ENCODE measurements at places on chromosomes 5 and 9.

- no peak for DNase-seq
Measured at GRCh38 chr5:163506095-163506457, 657 bp downstream of the MAT2B start.

DNA sequence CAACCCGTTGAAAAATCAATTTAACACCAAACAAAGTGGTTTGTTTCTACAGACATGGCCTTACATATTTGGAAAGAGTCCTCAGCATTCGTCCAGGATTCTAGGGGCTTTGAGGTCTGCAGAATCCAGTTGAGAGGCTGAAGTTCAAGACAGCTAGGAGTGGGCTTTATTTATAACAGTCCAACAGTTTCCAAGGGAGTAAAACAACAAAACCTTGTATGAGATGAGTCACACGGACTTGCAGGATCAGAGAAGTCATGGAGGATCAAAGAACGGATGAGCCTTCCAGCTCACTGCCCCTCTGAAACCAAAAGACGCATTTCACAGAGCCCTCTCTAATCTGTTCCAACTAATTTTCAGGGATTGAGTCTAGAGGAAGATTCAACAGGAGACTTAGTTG lies 11.1 kb upstream of the ESM1 start:
- no peak for DNase-seq

DNA sequence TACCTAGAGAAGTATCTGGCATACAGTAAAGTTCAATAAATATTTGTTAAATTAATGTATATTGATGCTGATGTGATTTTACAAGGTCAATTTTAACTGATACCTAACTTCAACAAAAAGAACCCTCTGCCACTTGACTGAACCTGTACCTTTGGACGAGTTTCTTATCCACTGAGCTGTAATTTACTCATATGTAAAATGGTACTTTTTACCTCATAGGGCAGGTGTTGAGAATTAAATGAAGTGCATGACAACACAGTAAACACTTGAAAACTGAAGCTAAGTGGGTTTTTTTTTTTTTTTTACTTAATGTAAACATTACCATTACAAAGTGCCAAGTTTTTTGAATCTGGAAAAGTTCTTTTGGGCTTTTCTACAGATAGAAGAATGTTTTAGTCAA lies 15.4 kb downstream of the NIPSNAP3B start:
- DNase-seq, result no peak

GRCh38 chr5:77483682-77484081 lies 8.4 kb downstream of the WDR41 start:
- DNase-seq, result no peak

GRCh38 chr5:140041492-140042392 lies 1.4 kb downstream of the NRG2 start:
- no peak for DNase-seq

DNA sequence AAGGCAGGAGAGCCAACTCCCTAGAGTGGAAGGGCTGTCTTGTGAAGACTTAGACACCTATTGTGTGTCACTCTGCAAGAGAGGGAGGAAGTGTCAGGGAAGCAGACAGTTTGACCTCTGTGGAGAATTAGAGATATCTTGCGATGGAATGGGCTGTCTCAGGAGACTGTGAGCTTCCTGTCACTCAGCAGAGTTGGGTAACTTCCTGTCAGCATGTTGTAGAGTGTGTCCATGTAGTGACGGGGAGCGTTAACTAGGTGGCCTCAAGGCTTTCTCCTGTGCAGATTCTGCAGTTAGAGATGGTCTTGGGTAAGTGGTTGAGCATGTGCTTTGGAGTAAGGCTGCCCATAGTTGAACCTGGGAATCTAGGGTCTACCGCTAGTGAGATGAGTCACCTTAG lies 136.5 kb downstream of the KIF4B start:
- DNase-seq, result no peak

GRCh38 chr5:127941646-127942045 lies 141.9 kb upstream of the SLC12A2 start:
- no peak for DNase-seq

DNA sequence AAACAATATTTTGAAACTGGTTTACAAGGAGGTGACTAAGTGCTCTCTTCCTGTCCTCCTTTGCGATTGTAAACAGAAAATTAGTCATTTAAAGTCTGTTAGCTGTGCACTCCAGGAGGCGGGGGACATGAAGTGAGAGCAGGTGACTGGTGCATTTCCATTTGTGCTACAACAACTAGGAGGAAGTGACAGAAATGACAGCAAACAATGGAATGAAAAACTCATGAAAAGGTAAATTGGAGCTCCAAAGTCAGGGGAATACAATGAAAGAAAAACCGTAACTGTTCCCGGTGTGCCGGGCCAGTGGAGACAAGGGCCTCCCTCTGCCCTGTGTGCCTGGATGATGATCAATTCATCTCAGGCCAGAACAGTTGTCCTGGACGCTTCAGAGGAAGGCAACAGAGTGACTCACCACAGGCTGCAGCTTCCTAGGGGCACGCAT lies 439.9 kb downstream of the GADD45G start:
- DNase-seq, result no peak

DNA sequence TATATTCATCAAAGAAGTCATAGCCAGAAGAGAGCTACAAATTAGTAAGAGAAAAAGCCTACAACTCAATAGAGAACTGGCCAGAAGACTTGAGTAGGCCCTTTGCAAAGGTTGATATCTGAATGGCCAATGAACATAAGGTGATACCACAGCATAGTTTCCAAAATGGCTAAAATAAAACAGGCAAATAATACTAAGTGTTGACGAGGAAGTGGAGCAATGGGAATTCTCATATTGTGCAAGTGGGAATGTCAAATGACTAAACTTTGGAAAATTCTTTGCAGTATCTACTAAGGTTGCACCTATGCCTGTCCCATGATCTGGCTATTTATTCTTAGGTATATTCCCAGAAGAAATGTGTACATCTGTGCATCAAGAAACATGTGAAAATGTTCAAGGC lies 48.3 kb downstream of the BOD1 start:
- DNase-seq, result no peak

- peak; percentile 34 for DNase-seq
Measured at GRCh38 chr9:90915693-90916092, 114.1 kb downstream of the SYK start.

DNA sequence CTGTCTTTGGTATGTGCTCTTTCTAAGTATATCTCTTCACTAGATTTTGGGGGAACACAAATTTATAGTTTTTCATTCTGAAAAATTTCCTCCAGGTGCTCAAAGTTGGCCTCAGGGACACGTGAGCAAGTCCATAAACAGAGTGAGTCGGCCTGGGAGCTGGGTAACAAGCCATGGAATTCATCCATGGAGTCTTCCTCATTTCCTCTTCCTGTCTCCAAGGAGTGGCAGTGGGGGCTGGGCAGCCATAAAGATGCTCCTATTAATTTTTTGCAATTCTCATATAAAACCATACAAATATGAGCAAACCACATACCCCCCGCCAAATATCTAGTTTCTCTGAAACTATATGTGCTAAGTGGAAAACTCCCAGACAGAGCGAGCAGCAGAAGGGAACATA lies 136.6 kb upstream of the OTULINL start:
- DNase-seq, result no peak

- DNase-seq, result no peak
Measured at GRCh38 chr9:25857147-25857546, 178.9 kb upstream of the TUSC1 start.

DNA sequence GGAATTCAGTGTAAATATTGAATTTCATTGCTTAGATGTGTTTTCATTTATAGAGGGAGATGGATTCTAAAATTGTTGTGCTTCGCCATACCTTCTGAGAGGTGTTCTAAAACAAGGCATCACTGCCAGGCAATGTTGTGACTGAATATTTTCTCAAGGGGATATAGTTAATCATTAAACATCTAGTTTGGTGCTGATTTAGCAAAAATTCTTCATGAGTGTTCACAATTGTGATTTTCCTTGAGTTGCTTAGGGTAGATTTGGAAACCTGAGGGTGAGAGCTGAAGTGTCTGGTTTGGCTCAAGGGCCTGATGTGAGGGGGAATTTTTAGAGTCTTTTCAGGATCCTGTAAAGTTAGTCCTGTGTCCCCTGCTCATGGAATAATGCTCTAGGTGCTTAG lies 104.5 kb downstream of the MAT2B start:
- no peak for DNase-seq

GRCh38 chr5:142079306-142079721 lies 29.3 kb upstream of the NDFIP1 start:
- no peak for DNase-seq

GRCh38 chr5:81971111-81971711 lies 612 bp upstream of the ATG10 start:
- no peak for DNase-seq

DNA sequence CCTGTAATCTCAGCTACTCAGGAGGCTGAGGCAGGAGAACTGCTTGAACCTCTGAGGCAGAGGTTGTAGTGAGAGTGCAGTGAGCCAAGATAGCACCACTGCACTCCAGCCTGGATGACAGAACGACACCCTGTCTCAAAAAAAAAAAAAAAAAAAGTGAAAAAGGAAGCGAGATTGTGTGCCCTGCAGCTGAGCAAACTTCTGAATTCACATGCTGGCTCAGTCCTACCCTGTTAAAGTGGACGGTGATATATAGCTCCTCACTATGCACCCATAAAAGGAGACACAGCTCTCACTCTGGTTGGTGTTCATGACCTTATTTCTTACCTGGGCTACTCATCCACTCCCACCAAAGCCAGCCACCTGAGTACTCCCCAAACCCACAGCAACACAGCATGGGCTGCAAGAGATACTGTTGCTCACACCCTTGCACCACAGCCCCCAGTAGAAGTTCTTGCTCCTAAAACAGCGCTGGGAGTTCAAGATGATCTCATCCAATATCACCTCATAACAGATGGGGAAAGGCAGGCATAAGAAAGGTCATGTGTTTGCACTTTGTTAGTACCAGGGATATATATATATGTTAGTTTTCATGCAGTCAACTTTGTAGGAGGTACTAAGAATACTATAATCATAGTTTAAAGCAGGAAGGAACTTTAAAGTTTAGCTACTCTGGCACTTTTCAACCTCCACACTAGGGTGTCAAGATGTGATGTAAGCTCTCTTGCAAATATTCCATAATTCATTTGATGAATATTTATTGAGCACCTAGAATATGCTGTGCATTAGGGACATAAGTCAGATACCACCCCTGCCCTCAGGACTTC lies 4.0 kb downstream of the TTLL11 start:
- DNase-seq, result no peak

DNA sequence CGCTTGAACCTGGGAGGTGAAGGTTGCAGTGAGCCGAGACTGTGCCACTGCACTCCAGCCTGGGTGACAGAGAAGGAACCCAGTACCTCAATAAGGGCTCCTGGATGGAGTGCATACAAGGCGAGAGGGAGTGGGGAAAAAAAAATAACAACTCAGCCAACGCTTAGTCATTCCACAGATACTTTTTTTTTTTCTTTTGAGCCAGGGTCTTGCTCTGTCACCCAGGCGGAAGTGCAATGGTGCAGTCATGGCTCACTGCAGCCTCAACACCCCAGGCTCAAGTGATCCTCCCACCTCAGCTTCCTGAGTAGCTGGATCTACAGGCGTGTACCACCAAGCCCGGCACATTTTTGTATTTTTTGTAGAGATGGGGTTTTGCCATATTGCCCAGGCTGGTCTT lies 59.5 kb upstream of the GGTA1 start:
- DNase-seq, result no peak

DNA sequence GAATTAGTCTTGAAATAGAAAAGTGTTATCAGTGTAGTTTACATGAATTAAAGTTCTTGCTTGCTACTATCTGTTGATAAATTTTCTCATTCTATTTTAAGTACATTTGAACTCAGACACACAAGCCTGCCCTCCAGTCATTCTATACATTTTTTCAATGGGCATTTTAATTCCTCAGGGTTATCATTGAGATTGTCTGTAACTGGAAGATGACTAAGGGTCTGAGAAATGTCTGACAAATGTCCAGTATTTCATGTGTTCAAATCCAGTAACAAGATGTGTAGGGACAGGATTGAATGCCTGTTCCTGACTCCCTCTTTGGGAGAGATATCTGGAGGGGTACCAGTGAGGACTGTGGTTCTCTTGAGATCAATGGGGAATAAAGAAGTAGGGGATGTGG lies 223.9 kb upstream of the ADAMTSL1 start:
- no peak for DNase-seq

GRCh38 chr5:31757806-31758205 lies 118.9 kb downstream of the PDZD2 start:
- no peak for DNase-seq

DNA sequence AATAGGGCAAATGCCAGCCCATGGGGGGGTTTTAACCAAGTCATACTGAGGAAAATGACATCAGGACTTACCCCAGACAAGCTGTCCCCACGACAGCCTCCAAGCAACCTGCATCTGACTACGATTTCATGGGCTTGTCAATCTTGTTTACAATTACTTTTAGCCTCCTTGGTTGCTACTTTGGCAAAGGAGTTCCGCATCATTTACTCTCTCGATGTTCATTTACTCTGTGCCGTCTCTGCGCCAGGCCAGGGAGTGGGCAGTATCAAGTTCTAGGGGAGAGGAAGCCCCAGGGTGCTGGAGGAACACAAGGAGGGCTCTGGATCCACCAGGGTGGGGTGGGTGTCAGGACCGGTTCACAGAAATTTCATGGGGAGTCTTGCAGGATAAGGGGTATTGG lies 23.9 kb downstream of the PTPN3 start:
- no peak for DNase-seq

GRCh38 chr5:3121813-3122212 lies 370.3 kb upstream of the IRX2 start:
- no peak for DNase-seq

GRCh38 chr9:79592726-79593493 lies 21.1 kb downstream of the TLE4 start:
- DNase-seq, result no peak

- DNase-seq, result no peak
Measured at GRCh38 chr5:76542887-76543690, 80.1 kb downstream of the F2RL2 start.

DNA sequence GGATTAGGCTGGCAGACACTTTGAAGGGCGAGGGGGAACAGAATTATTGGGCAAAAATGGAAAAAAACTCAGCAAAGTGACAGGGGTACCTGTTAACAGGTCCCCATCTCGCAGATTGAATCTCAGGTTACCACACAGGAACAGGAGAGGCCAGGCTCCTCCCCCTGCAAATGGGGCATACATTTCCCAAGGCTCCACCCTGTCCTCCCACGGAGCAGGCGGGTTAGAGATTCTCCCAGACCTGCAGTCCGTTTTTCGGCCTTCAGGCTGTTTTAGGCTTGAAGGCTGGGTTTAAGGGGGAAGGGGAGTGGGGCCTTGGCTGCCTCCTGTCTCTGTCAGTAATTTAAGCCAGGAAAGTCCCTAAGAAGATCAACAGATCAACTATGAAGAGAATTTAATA lies 42.7 kb downstream of the LRRC70 start:
- DNase-seq, result no peak

GRCh38 chr5:69288688-69289087 lies 43.9 kb downstream of the CCDC125 start:
- no peak for DNase-seq

DNA sequence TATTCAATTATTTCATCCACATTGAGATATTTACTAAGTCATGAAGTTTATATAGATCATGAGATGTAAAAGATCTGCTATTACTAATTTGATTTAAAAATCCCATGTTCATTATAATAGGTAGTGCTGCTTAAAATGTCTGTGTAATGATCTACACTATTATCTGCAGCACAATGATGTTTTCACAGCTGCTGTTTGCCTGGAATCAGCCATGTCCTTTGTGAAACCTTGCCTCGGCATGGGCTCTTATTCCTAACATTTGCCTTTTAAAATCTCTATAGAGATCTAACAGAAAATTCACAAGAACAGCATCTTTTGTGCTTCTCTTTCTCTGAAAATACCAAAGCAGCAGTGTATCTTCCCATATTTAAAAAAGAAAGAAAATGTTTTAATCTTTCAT lies 444.6 kb downstream of the PTPRD start:
- no peak for DNase-seq

Data from activated CD4-positive, alpha-beta T cell treated with anti-CD3 and anti-CD28 coated beads for 24 hours (primary cell).